Cortex of kidney (tissue), 1 donor: ENCODE measurements at places on chromosomes 2 and 18.

DNA sequence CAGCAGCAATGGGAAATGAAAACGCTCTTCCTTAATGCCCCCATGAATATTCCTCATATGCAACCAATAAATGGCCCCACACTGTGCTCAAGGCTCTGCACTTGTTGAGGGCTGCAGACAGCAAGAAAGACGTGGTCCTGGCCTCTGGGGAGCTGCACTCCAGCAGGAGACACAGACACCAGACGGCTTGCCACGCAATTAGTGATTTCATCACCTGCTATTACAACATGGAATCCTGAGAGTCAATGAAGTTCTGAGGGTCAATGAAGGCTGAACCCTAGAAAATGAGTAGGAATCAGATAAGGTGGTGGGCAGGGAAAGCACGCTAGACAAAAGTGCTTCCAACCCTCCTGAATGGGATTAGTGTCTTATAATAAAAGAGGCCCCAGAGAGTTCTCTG, 18.9 kb downstream of the CREG2 start:
- DNase-seq: no peak

DNA sequence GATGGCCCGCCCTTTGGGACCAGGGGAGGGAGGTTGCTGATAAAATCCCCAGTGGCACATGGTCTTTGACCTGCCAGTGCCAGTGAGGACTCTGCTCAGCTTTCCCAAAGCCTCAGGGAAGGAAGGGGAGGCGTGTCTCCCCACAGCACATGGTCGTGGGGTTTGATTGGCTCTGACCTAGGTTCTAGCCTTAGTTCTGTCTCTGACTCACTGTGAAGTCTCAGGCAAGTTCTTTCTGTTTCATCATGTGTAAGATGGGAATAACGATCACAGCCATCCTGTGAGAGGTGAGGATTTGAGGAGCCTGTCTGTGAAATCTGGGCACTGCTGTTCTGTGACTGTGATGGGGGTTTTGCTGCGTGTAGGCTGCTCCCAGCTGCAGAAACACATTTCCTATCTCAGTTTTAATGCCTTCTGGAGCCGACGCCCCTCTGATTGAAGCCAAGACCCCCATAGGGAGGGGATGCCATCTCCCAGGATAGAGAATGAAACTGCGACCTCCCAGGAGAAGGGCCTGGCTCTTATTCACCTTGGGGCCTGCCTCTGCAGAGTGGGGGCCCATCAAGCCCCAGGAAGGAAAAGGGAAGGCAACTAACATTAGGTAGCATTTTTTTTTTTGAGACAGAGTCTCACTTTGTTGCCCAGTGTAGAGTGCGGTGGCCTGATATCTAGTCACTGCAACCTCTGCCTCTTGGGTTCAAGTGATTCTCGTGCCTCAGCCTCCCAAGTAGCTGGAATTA, 84.0 kb downstream of the DDX1 start:
- no peak for DNase-seq

DNA sequence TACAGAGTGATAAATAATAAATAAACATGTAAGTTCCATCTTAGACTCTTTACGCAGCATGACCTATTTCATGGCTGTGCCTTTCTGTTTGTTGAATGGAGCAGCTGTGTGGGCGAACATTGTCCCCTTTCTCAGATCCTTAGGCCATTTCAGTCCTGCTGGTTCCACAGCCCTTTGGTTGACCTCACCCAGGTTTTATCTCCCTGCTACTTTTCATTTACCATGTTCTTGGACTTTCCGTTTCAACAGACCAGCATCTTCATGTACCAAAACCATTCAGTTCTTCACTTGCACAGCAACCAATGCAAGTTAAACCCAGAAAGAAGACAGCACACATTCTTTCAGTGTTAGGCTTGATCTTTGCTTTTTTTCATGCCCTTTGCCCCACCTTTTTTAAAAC, 83.8 kb downstream of the XRCC5 start:
- no peak for DNase-seq

GRCh38 chr18:10047237-10047636, 133.4 kb downstream of the VAPA start:
- no peak for DNase-seq

DNA sequence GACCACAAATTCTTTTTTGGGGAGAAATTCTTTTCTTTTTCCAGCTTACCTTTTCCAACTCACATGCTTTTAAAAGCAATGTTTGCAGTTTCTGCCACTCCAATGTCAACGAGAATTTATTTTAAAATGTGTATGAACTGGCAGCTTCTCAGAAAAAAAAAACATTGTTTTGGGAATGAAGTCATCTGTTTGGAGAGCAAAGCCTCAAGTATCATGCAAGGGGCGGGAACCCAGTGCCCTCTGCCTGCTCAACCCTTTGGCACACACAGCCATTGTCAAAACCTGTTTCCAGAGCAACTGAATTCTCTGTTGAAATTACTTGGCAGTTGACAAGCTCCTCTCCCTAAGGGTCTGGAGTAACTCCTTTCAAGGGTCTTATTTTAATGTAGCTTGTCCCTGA, 128.5 kb downstream of the QPCT start:
- DNase-seq: no peak

GRCh38 chr2:234770031-234770506, 181.7 kb upstream of the SH3BP4 start:
- no peak for DNase-seq

DNA sequence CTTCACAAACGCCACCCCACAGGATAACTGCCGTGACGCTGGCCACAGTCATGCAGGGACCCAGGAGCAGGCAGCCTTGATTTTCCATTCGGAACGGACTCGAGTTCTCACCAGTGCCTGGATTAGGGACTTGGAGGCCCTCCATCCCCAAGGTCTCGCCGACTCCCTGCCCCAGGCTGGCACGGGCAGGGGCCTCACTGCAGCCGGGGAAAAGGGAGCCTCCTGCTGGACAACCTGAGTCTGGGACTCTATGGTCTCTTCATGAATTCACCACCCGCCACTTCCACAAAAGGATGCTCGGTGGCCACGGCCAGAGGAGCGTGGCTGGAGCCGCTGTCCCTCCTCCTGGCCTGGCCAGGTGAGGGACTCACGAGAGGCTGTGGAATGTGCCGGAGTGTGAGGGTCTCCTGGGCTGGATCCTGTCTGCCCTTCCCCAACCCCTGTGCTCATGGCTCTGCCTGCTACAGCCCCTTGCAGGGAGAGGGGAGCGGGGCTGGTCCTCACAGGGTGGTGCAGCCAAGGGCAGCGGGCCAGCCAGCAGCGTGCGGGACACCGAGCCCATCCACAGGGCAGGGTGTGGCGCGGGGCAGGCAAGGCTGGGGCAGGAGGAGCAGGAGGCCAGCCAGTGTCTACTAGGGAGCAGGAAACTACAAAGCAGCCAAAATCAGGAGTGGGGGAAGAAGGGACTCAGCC, 42.3 kb downstream of the AQP12A start:
- DNase-seq: no peak

DNA sequence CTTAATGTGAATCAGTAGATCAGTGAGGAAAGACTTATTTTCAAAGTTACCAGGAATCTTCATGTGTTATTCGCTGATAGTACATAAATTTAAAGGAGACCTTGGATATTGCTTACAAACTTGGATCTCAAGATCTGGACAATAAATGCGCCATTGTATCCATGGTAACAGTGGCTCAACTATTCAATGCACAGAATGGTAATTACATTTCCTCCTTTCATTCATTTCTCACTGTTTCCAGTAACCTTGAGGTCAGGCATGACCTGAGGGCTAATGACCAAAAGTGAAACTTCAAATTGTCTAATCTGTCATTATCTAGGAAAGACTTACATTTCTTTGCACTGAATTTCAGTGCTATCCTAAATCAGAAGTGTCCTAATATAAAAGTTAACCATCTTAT, 8.1 kb downstream of the LRP2 start:
- no peak for DNase-seq

- DNase-seq: no peak
Measured at GRCh38 chr2:158775273-158776027, 19.7 kb upstream of the DAPL1 start.

DNA sequence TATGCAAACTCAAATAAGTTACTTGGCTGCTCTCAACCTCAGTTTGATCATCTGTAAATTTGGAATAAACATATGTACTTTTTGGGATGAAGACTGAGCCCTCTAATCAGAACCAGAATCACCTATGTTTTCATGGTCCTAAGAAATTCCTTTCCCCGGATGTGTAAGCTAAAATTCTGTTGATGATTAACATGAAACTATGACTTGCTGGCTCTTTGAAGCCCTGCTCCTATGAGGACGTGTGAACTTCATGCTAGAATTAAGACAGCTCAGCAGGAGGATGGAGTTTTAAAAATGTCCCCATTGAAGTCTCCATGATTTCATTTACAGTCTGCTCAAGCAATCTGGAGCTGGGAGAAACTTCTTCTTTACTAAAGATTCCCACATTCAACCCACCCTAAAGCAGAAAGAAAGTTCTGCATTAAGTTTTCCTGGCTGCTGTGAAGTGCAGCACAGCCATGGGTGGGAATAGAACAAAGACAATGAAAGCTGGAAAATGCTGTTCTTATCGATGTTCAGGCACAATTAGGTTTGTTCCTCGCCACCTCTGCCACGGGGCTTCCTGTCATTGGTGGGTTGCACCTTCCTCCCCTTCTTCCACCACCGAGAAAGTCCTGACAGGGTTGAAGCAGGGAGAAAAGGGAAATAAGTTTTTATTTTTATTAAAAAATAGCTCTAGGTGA, 50.9 kb downstream of the ADCYAP1 start:
- DNase-seq: no peak

DNA sequence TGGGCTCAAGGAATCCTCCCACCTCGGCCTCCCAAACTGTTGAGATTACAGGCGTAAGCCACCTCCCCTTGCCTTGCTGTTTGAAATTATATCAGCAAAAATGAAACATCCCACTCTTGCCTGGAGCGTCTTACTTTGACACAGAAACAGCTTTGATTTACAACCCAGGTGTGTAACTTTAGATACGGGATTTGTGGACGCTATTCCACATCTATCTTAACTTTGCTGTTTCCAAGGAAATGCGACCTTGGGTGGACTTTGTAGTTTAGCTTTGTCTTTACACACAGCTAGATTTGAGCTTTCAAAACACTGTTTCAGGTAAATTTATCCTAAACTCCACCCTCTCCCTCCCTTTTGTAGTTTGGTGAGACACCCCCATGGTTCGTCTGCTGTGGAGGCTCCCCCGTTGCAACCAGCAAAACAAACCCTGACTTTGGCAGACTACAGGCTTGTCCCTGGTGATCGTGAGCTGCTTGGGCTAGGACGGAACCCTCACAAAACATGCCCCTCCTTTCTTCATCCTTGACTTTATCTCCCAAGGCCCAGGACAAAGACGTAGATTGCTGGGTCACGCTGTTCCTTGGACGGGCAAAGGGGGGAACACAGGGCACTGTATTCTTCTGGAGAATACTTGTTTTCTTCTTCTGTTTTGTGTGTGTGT, 5.5 kb upstream of the MSH6 start:
- DNase-seq: no peak

- DNase-seq: no peak
Measured at GRCh38 chr2:62114564-62114963, 81.4 kb upstream of the B3GNT2 start.

DNA sequence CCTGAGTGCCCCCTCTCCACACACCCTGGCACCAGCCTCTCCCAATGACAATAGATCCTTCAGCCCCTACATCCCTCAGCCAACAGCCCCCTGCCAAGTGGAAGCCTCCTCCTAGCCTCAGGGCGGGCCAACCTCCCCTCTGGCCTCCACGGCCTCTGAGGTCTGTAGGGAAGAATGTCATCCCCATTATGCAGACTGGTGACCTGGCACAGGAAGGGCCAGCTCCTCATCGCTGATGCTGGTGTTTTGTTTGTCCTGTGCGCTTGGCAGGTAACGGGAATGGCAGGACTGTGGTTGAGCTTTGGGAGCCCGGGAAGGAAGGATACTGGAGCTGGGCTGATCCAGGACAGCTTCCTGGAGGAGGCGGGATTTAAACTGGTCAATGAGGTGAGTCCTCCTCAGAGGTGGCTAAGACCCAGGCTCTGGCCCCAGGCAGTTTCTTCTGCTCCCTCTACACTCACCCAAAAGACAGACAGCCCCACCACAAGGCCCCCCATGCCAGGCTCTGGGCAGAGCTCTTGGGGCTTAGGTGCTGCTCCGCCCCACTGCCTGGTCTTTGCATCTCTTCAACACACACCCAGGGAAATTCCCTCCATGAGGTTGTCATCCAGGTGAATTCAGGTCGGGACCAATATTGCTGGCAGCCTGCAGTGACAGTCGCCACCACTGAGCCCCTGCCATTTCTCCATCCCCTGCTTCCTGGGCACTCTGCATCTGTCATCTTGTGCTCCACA, 75.2 kb upstream of the SMAD7 start:
- DNase-seq: no peak

DNA sequence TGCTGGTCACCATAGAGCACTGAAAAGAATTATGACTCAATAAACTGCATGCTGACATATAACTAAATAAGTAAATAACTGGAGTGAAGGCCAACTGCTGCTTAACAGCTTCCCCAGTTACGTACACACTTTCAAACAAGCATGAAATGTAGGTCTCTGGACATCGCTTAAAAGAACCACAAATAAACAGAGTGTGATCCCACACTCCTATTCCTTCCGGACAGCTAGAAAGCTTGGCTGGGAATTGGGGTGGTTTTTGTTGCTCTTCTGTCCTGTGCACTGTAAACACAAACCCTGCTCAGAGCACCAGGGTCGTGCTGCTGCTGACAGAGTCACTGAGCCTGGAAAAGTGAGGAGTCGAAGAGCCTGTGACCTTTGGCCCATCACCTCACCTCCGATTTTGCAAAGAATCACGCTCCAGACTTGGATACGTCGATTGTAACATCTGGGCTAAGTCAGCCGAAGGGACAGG, 162.7 kb upstream of the NT5C1B start:
- DNase-seq: no peak

GRCh38 chr2:160835166-160835565, 325.1 kb upstream of the TANK start:
- DNase-seq: no peak

DNA sequence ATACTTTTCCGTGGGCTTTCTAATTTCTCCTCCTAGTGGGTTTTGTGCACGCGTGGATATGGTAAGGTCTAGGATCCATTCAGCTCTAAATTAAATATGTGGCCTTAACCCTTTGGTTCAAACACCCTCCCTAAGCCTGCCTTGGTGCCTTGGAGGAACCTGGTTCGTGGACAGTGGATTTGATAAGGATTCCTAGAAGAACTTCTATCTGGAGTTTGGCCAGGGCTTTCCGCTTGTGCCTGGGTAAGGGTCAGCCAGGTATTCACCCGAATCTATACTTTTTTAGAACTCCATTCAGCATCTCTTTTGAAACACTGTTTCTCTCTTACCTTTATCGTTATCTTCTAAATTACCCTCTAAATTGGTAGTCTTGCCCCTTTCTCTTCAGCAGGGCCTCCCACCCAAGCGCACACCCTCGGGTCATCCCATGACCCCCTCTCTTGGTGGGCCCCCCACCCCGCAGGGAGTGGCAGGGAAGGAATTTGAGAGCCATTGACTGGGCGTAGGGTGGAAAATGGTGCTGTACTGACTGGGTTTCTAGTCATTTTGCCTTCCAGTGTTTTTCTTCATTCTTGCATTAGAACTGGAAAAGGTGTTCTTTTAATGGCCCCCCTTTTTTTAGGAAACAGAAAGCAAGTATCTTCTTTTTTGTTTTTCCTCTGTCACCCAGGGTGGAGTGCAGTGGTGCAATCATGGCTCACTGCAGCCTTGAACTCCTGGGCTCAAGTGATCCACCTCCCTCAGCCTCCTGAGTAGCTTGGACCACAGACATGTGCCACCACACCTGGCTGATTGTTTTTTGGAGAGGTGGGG, 1.8 kb downstream of the SOCS6 start:
- no peak for DNase-seq

- no peak for DNase-seq
Measured at GRCh38 chr2:152395103-152395502, 60.1 kb downstream of the FMNL2 start.

GRCh38 chr18:45974088-45974536, 7.0 kb upstream of the EPG5 start:
- DNase-seq: no peak
